ENCODE measurements at places on chromosomes 7 and 10.
A peak's percentile ranks its signal among the peaks of the same experiment; 100 is the strongest.

DNA sequence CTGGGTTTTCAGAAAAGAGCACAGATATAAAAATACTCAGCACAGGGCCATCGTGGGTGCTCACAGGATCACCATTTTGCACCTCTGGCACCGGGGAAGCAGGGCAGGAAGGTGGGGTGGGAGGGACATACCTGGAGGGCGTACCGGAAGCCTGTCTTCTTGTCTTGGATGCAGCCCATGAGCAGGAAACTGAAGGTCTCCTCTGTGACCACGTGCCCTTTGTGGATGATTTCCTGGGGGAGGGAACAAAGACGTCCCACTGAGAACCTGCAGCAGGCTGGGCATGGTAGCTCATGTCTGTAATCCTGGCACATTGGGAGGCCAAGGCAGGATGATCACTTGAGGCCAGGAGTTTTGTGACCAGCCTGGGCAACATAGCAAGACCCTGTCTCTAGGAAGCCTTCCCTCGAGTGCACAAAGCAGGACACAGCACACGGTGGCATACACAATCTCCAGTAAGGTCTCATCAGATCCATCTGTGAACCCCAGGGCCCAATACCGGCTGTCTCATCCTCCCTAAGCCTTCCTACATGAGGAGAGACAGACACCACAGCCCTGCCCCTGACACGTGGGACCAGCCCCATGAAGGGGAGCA is 9.5 kb downstream of the PTCD1 start:
- DNase-seq: no peak

DNA sequence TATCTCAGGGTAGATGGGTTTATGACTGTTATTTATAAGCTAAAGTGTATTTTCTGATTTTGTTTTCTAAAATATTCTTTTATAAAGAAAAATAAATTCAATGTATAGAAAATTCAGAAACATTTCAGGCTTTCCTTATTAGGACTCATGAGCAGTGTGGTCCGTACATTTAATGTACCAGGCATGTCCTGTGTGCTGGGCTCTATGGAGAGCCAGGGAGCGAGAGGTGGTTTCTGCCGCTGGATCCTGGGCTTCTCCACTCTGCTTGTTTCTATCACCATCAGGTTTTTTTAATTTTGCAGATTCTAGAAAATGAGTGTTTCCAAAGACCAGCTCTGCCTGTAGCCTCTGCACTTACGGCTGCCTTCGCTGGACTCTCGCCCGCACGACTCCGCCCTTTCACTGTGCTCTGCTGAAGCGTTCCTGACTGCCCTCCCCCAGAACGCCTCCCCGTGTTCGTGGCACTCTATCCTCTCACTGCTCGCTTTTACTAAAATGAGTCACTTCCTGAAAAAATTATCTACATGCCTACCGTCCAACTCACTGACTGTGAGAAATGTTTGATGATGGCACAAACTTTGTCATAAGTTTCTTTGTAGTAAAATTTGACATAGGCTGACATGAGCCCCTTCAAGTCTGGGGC is 188.5 kb downstream of the ZMYND11 start:
- peak; percentile 19 for DNase-seq

- DNase-seq: no peak
Observed at GRCh38 chr7:135602304-135602703, 44.6 kb downstream of the NUP205 start.

DNA sequence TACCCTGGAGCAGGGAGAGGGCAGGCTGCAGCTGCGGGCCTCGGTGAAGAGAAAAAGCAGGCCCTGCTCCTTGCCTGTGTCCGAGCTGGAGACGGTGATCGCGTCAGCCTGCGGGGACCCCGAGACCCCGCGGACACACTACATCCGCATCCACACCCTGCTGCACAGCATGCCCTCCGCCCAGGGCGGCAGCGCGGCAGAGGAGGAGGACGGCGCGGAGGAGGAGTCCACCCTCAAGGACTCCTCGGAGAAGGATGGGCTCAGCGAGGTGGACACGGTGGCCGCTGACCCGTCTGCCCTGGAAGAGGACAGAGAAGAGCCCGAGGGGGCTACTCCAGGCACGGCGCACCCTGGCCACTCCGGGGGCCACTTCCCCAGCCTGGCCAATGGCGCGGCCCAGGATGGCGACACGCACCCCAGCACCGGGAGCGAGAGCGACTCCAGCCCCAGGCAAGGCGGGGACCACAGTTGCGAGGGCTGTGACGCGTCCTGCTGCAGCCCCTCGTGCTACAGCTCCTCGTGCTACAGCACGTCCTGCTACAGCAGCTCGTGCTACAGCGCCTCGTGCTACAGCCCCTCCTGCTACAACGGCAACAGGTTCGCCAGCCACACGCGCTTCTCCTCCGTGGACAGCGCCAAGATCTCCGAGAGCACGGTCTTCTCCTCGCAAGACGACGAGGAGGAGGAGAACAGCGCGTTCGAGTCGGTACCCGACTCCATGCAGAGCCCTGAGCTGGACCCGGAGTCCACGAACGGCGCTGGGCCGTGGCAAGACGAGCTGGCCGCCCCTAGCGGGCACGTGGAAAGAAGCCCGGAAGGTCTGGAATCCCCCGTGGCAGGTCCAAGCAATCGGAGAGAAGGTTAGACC is 138.0 kb upstream of the STK17A start:
- no peak for DNase-seq

- DNase-seq: no peak
Observed at GRCh38 chr7:112715525-112715924, 74.7 kb downstream of the TMEM168 start.

DNA sequence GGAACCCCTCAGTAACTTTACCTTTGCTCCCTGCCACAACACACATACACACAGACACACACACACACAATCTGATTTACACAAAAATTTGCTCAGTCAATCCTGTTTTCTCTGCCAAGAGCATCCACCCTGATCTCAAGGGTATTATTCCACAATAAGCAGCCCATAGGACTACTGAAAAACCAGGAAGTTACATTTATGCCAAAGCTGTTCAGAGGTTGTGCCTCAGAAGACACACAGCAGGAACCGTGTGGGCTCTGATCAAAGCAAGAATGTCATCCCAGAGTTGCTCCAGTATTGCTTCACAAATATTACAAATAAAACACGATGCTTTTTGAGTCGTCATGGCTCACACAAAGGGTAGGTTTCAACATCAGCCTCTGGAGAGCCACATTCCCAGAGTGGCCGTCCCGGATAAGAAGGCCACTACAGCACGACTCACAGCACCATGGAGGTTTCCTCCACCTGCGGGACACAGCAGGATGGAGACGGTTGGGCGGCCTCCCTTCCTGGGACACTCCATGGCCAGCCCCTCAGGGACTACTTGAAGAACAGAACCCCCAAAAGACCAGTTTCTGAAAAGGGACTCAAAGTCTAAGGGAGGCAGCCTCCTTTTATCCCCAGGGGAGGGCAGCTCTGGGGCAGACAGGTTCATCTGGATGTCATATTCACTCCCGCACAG is 1.6 kb downstream of the AIFM2 start:
- DNase-seq: no peak

DNA sequence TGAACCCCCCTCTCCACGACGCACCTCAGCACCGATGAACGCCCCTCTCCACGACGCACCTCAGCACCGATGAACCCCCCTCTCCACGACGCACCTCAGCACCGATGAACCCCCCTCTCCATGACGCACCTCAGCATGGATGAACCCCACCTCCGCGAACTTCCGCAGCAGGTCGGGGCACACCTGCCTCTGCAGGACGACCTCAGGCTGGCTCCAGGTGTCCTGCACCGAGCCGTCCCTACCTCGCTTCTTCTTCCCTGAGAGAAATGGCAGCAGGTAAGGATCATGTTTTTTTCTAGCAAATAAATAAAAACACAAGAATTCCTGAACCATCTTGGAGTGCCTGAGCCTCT is 24.1 kb downstream of the CFAP46 start:
- no peak for DNase-seq

DNA sequence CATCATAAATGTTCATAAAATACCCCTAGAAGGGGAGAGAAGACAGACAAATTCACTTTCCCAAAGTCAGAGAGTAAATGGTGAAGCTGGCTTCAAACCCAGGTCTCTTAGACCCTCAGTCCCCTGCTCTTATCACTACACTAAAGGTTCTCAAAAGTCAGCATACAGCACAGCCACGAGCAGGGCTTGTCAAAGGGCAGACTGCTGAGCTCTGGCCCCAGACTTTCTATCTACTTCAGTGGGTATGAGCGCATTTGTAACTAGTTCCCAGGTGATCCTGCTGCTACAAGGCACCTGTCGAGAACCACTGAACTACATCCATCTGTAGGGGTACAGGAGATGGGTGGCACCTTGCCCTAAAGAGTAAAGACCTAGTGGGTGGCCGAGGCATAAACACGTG is 91.5 kb downstream of the SORBS1 start:
- DNase-seq: no peak

GRCh38 chr7:80060218-80060806 is 74.3 kb upstream of the GNAI1 start:
- DNase-seq: no peak

DNA sequence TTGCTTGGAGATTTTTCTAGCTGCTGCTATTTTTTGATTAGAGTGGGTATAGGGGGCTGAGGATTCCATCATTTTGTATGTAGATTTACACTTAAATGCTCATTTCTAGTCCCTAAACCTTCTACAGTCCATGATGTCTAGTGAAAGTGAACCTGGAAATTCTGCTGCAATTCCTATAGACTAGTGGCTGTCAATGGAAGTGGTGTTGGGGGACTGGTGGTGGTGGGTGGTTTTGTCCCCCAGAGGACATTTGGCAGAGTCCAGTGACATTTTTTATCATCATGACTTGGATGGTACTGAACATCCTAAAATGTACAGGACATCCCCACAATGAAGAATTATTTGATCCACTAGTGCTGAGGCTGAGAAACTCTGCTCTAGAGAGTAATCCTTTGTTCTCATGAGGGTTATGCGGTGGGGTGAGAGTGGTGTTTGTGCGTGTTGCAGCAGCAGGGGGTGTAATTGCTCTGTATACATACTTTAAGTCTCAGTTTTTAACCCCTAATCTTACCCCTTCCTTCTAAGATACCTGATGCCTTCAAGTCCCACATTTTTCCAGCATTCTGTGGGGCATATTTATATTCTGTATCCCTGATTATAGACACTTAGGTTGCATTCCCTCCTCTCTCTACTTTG is 35.0 kb downstream of the KIF11 start:
- DNase-seq: no peak

DNA sequence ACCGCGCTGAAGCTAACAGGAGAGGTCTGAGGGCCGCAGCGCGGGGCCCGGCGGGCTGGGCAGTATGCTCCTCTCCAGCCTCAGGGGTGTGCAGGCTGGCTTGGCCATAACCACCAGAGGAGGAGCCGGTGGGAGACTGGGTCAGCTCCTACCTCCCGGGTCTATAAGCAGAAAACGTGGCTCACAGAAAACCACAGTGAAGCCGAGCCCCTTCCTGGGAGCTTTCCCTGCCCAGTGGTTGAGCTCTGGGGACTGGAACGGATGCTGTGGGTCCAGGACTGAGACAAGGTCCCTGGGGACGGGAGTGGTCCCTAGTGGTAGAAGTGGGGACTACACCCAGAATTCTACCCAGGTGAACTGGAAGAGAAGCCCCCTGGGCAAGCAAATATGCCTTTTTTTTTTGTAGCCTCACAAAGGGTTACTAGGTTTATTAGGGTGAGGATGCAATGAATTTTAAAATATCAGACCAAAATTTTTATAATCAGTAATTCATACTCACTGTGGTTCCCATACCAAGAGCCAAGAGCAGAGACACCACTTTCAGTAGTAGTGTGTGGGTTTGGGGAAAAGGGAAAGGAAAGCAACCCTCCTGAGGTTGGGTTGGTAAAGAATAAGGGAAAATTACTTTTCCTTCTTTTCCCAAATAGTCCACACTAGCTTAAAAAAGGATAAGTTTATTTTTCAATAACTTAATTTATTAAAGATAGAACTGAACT is 67.9 kb upstream of the PRKCQ start:
- DNase-seq: peak; percentile 51

- DNase-seq: no peak
Observed at GRCh38 chr10:131657318-131657984, 243.4 kb upstream of the PPP2R2D start.

DNA sequence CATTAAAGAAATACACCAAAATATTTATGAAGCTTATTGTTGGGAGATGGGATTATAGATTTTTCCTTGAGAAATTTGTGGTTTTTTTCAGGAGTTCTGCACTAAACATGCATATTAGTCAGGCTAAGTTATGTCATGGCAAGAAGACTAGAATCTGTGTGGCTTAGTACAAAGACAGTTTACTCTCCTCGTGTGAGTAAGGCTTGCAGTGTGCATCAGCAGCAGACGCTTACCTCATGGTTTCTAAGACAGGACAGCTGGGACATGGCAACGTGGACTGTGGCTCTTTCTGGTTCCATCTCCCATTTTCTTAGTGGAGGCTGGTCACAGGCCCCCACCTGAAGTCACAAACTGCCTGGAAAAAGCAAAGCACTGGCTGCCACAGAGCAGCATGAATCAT is 429.6 kb upstream of the VSTM2A start:
- no peak for DNase-seq

- DNase-seq: no peak
Observed at GRCh38 chr7:101690061-101690460, 61.0 kb upstream of the MYL10 start.

- no peak for DNase-seq
Observed at GRCh38 chr7:116653204-116653603, 18.8 kb upstream of the MET start.

DNA sequence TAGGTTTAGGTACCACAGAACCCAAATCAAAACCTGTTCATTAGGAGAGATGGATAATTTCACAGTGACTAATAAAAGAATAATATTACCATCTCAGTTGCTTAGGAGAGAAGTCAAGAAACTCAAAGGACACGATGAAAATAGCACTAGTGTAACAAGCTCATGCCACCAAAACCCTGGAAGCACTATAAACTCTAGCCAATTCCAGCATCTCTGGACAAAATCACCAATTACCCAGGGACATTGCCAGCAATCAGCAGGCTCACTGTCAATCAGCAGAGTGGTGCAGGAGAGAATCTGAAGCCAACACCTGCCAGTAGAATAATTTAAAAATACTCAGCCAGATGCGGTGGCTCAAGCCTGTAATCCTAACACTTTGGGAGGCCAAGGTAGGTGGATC is 88.9 kb downstream of the ARMH3 start:
- DNase-seq: no peak

GRCh38 chr10:16612115-16612980 is 90.7 kb upstream of the C1QL3 start:
- no peak for DNase-seq

GRCh38 chr7:33612442-33612841 is 292.9 kb upstream of the BMPER start:
- DNase-seq: no peak

- no peak for DNase-seq
Observed at GRCh38 chr7:30246392-30246791, 38.0 kb upstream of the ZNRF2 start.

GRCh38 chr7:97450516-97450915 is 281.4 kb upstream of the TAC1 start:
- DNase-seq: no peak

GRCh38 chr10:93752761-93753160 is 5.0 kb upstream of the LGI1 start:
- no peak for DNase-seq

GRCh38 chr10:111578076-111578475 is 501.2 kb downstream of the ADRA2A start:
- DNase-seq: no peak
